Naive thymus-derived CD4-positive, alpha-beta T cell (primary cell): ENCODE measurements at places on chromosomes 5 and 9.

DNA sequence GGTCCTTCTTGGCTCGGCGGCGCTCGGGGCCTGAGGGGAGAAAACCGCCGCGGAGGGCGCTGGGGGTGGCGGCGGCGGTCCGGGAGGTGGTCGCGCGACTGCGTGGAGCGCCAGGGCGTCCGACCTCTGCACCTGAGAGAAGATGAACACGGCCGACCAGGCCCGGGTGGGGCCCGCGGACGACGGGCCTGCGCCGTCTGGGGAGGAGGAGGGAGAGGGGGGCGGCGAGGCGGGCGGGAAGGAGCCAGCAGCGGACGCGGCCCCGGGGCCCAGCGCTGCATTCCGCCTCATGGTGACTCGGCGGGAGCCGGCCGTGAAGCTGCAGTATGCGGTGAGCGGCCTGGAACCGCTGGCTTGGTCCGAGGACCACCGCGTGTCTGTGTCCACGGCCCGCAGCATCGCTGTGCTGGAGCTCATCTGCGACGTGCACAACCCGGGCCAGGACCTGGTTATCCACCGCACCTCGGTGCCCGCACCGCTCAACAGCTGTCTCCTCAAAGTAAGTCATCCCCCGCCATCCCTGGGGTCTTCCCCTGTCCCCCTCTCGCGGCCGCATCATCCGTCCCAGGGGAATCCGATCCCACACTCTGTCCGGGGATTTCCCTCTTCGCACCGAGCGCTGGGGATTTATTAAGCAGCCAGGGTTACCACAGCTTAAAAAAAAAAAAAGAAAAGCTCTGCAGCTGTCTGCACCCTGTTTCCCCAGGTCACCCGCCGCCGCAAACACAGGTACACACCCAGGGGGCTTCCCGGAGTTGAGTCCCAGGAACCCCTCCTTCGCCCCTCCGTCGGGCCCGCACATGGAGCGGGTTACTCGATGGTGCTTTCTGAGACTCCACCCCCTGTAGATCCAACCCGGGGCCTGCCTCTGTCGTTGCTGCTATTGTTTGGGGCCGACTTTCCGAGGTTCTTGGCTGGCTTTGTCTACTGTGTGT, at the start of gene GTF3C4:
TSS of gene GTF3C4 (plus strand) at position 8 of the 935 bp plus-strand sequence. CDS start at position 143, 135 bp downstream.
- DNase-seq, result no peak

- no peak for DNase-seq
Measured at GRCh38 chr5:59222687-59223511, 640.0 kb downstream of the RAB3C start.

GRCh38 chr5:14597080-14597479, 15.5 kb downstream of the OTULINL start:
- no peak for DNase-seq

DNA sequence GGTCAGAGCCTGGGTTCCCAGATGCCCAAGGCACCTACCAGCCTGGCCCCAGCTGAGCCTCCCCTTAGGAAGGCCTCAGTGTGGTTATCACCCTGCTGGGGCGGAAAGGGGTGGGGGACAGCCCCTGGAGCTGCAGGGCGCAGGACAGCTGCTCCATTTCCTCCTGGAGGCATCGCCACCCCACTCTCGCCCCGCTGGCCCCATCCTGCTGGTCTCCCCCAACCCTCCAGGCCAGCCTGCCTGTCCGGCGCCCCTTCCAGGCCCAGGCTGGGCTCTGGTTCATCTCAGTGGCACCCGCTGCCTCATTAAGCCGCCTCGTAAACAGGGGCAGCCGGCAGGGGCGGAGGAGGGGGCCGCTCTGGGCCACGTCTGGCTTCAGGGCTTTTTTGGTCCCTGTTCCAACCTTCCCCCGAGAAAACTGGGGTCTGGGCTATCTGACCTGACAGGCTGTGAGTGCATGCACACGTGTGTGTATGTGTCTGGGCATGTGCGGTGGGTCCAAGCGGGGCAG, 30.8 kb upstream of the ENHO start:
- DNase-seq, result no peak

- DNase-seq, result no peak
Measured at GRCh38 chr9:133167769-133168168, 4.1 kb upstream of the GBGT1 start.

GRCh38 chr5:171588790-171589189, 169.3 kb downstream of the FGF18 start:
- DNase-seq, result no peak

DNA sequence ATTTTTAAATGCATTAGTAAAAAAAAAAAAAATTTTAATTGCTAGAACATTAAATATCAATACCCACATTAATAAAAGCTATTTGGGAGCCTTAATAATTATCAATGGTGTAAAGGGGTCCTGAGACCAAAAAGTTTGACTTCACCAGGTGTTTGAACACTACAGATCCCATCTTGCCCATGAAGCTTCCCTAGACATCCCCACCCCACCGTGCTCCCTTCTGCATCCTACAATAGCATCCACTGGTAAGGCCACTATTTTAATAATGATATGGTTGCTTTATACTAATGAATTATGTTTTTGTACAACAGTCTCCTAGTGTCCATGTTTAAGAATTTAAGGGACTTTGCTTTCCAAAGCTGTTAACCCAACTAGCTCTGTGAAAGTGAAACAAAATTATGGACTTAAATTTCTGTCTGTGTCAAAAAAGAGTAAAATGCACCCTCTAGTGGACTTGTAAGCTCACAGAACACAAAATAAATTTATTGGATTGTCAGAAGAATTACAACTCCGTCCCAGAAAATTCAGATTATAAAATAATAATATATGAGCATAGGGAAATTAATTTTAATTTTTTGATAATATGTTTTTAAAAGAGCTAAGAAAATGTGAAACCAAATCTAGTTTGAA, 76.0 kb downstream of the ARL15 start:
- peak; percentile 23 for DNase-seq

GRCh38 chr5:7878381-7878873, 9.5 kb downstream of the MTRR start:
- no peak for DNase-seq

DNA sequence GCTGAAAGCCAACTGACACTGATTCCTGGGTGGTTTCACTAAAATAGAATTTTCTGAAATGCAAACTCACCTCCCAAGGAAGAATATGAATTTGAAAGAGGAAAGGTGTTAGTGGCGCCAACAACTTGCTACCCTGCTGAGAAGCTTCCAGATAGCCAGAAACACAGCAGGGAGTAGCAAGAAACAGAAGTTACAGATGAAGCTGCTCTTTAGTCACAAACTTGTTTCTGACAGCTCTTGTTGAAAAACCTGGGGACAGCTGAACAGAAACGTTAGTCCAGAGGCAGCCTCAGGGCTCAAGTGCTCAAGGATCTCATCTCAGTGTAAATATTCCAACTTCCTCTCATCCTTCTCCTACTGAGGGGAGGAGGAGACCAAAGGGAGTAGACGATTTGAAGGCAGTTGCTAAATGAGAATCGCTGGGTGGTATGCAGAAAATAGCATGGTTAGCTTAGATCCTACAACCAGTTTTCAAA, 184.1 kb downstream of the PDE4D start:
- DNase-seq, result no peak

GRCh38 chr5:145510769-145511168, 324.4 kb downstream of the PRELID2 start:
- no peak for DNase-seq

- no peak for DNase-seq
Measured at GRCh38 chr5:133799571-133800237, 168.7 kb downstream of the C5orf15 start.

DNA sequence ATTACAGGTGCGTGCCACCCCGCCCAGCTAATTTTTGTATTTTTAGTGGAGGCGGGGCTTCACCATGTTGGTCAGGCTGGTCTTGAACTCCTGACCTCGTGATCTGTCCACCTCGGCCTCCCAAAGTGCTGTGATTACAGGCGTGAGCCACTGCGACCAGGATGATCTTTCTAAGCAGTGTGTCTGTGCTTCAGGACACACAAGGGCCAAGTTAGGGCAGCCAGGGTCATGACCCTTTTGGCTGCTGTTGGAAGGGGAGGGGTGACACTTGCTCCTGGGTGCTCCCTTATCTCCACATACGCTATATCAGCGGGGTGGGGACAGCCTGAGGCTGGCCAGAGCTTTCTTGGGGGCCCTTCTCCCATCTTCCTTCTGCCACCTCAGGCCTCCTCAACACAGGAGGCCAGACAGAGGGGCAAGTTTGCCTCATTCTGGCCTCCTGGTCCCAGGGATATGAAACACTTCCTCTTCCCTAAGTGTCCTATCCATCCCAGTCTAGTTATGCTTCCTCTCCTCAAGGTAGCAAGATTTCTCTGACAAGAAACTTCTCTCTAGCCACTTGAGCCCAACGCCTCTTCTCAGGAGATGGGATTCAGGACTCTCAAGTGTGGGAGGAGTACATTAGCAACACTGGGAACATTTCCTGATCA, 1.9 kb upstream of the ZNF79 start:
- no peak for DNase-seq

- no peak for DNase-seq
Measured at GRCh38 chr9:93192721-93193387, 8.9 kb downstream of the WNK2 start.

DNA sequence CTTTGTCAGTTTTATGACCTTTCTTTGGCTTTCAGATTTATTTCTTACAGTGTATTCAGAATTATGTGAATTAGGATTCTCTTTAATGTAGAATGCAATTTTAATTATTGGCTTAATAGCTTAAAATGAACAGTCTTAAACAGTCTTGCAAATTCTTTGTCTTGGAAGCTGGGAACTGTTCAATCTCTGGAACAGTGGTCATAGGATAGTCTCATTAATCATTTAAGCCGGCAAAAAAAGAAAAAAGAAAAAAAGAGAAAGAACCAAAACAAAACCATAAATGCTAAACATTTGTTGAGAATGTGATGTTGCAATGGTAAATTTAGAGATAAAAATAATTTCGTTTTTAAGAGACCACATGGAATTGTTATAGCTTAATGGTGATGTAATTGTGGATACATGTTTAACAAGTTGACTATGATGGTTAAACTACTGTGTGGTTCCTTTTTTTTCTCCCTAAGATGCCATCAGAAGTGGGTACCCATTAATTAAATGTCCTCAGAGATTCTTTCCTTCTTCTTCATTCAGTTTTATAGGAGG, 61.6 kb downstream of the NNT start:
- no peak for DNase-seq

GRCh38 chr9:137488327-137488653, 29.2 kb upstream of the NSMF start:
- no peak for DNase-seq

DNA sequence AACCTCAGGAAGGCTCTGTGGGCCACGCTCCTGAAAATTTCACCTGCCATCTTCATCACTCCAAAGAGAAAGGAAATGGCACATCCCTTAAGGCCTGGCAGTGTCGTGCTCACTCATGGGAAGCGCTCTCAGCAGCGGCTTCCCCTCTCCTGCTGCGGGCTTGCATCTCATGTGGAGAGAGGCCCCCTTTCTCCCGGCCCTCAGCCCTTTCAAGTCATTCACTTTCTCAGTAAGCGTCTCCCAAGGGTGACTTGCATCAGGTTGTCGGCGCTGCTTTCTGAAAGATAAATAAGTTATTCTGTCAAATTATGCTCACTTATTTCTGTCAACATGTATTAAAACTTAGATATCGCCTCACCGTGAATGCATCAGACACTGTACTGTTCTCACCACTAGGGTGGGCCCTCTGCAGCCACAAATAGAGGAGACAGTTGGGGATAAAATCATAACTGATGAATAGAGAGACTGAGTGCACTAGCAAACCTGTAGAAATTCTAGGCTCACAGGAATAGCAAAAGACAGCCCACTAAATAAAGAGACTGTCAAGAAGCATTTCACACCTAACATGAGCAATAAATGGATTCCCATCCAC, 174.6 kb downstream of the RFK start:
- no peak for DNase-seq

GRCh38 chr5:171623551-171624097, 162.0 kb upstream of the SMIM23 start:
- no peak for DNase-seq

DNA sequence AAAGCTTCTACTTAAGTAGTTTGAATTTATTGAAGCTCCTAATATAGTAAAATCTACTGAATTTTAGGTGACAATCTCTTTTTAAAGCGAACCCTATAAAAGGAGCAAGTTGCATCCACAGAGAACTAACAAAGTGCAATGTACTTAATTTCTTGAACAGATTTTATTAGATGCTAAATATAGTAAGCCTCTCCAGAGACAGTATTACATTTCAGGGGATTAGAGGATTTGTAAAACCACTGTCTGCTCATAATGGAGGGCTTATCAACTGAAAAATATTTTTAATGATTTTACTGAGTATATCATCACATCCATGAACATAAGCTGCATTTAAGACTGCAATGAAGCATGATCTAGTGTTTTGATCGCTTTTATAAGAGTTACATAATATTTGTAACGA, 230.0 kb upstream of the EFNA5 start:
- no peak for DNase-seq

DNA sequence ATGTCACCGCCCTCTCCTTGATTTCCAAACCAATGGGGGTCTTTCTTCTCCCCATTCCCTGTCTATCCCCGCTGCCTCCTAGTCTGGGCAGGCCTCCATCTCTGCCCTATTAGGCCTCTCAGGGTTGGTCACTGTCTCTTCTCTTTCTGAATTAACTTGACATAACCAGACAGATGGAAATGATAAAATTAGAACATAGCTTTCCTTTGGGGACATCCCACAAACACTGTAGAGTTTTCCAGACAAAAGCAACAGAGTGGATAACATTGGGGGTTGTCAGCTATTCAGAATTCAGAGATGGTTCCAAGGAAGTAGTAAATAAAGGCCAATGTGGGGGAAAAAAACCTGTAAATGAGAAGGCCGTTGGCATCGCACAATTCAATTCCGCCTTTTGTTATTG, 24.7 kb downstream of the LHX6 start:
- DNase-seq, result no peak

- DNase-seq, result no peak
Measured at GRCh38 chr5:11482011-11482410, 422.2 kb downstream of the CTNND2 start.

- no peak for DNase-seq
Measured at GRCh38 chr5:22998362-22998761, 145.2 kb upstream of the CDH12 start.

DNA sequence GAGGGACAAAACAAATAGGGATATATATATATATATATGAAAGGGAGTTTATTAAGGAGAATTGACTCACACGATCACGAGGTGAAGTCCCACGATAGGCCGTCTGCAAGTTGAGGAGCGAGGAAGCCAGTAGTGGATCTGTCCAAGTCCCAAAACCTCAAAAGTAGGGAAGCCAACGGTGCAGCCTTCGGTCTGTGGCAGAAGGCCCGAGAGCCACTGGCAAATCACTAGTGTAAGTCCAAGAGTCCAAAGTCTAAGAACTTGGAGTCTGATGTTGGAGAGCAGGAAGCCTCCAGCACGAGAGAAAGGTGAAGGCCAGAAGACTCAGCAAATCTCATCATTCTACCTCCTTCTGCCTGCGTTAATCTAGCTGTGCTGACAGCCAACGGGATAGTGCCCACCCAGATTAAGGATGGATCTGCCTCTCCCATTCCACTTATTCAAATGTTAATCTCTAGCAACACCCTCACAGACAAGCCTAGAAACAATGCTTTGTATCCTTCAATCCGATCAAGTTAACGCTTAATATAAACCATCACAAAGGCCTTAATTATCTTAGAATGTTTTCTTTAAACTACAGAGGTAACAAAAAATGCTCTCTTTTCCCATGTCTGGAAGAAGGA, 23.8 kb upstream of the DAB2 start:
- no peak for DNase-seq
